ENCODE measurements at places on chromosomes 1 and 21.

GRCh38 chr21:43348801-43349261 is 78.1 kb downstream of the SIK1 start:
- DNase-seq, result no peak

DNA sequence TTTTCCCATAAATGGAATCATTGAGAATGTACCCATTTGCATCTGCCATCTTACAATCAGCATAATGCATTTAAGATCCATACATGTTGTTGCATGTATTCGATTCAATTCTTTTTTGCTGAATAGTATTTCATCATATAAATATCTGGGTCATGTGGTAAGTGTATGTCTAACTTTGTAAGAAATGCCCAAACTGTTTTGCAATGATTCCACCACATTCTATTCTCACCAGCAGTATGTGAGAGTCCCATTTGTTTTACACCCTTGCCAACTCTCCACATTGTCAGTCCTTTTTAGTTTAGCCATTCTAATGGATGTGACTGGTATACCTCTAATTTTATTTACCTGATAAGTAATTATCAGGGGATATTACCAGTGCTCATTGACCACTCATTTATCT is 115.8 kb upstream of the PBX1 start:
- no peak for DNase-seq

- no peak for DNase-seq
These were observed 49.0 kb downstream of the MAP10 start for GRCh38 chr1:232853994-232854797.

- DNase-seq, result no peak
These were observed 58.9 kb downstream of the FBXO2 start for GRCh38 chr1:11595285-11595684.

- no peak for DNase-seq
These were observed 4.3 kb upstream of the FUCA1 start for GRCh38 chr1:23872421-23872820.

DNA sequence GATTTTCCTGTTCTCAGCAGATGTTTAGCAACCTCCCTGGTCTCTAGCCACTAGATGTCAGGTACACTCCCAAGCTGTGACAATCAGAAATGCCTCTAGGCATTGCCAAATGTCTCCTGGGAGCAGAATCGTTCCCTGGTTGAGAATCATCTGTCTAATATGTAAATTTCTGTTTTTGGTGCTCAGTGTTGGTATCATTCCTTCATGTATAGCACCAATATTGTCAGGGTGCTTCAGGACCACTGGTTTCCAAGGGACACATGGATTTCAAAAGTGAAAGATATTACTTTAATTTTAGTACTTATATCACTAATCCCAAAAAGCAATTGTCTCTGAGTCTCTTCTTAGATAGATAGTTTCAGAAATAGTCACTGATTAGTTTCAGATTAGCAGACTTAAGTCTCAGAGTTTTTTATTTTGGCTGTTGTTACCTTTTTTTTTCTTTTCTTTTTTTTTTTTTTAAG is 160.1 kb downstream of the PTPRC start:
- DNase-seq, result no peak

DNA sequence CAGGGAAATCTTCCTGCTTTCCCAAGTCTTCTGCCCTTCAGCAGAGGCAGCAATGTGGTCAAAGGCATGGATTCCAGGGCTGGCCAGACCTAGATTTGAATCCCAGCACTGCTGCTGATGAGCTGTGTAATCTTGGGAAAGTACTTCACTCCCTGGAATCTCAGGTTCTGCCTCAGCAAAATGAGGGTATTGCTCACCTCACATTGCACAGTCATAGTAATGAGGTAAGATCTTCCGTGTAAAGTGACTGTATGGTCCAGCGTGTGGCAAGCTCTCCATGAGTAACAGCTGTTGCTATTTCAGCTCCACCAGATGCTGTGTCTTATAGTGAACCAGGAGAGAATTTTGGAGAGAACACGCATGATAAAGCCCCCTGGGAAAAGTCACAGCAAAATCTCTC is 56.1 kb upstream of the F3 start:
- DNase-seq, result no peak

DNA sequence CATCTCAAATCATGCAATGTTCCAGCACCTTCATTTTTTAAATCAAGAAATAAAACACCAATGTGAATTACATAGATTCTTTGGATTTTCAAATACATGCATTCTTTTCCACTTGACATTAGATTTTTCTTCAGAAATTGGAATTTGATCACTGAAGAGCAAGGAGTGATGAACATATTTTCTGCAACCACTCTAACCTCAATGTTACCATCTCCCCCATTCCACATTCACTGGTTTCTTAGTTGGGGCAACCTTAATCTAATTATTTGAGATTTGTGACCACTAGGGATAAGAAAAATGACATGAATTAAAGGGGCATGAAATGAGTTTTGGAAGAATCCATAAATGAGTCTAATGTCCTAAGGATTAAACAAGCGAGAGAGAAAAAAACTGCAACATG is 168.7 kb upstream of the NR5A2 start:
- DNase-seq, result no peak

DNA sequence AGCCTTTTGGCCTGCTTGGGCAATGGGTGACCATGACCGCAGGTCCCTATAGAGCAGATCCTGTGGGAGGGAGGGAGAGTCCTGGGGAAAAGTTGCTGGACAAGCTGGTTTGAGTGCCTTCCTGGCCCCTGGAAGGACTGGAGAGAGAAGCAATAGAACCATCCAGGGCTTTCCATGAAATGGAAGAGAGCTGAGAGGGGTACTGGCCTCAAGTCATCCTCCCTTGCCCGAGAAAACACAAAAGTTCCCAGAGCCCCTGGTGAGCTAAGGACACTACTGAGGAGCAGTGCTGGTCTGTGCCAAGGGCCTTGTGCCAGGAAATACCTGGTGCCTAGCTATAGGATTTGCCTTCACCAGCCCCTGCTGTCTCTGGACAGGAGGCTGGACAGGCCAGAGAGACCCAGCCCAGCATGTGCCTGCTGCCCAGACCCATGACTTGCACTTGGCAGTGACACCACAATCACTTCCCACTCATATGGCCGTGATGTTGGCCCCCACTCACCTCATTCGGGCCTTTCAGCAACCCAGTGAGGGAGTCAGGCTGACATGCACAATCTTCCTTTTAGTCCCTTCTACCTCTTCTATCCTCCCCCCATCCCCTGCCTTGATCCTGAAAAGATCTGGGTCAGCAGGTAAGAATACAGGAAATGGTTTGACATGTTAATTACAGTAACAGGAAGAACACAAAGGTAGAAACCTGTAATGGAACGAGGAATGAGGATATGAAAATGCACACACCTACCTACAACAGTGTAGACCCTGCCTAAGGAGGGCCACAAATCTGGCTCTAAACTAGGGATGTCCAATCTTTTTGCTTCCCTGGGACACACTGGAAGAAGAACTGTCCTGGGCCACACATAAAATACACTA is 7.0 kb downstream of the SH3BP5L start:
- no peak for DNase-seq

- DNase-seq, result no peak
These were observed 96.0 kb upstream of the BTG3 start for GRCh38 chr21:17708522-17709265.

- no peak for DNase-seq
These were observed 16.5 kb downstream of the TBX19 start for GRCh38 chr1:168297019-168297730.

DNA sequence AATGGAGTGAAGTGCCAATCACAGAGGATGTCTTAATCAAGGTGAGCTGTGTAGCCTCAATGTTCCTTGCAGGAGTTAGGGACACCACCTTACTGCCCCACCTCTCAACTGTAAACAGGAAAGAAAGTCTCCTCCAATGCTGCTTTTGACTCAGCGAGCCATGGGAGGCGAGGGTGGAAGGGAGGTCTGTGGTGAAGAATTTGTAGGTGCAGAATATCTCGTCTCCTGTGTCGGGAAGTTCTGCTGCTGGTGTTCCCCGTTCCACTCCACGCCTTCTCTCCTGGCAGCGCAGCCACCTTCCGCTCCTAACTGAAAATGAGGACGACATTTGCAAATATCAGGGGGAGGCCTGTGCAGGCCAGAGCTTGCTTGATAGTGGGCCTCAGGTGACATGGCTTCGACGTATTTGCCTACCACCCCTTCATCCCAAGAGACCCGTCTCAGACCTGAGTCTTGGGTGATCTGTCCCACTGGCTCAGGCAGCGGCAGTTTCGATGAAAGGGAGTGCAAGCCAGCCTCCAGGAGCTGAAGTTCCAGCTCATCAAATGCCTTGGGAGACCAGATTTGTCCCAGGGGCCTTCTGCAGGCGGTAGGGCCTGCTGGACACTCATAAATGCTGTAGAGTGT is 368.3 kb upstream of the C1orf174 start:
- no peak for DNase-seq

DNA sequence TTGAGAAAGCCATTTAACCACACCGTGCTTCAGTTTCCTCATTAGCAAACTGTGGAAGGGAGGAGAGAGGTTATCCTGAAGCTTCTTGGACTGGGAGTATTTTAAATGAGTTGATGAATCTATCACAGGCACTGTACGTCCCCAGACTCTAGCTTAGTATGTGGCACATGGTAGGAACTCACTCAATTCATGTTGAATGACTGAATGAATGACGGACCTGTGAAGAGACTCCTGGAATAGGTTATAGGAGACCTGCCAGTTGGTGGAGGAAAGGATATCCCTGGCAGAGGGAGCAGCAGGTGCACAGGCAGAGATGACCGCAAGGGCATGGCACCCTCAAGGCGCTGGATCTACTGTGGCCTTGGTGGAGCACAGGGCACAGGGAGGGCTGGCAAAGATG is 118.5 kb downstream of the HMGB4 start:
- no peak for DNase-seq

DNA sequence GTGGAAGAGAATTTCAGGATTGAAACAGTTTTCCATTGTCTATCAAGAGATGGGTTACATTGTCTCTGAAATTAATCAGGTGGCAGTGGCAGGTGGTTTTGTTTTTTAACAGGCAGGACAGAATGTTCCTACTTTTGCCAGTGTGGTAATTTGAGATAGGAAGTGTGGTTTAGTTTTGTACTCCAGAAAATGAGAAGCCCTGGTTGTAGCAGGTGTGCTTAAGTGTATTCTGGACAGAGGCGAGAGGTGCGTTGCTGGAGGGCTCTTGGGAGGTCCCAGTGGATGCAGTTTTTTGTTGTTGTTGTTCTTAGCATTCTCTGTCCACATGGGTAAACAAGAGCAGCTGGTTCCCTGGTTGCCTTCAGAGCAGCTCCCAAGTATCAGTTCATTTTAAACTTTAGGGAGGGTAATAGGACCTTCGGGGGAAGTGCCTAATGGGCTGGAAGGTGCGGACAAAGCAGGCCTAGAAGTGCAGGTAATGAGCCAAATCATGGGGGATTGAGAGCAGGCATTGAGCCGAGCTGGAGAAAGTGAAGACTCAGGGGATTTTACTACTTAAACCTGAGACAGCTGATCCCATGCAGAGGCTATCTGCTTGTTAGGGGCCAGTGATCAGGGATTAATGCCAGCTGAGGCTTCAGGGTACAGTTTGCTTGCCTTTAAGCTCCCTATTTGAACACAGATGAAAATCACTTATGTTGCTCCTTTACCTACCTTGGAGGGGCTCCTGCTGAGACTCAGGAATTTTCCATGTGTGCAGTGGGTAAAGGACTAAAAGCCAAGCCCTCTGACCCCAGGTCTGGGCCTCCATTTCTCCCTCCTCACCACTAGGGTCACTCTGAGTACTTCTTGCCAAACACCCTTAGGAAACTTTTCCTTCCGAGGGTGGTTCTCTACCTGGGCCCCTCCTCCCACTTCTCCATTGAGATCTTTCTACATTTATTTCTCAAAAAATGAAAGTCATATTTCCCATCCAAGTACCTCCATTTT is 6.1 kb downstream of the PFKFB2 start:
- DNase-seq, result no peak

- DNase-seq, result no peak
These were observed 6.7 kb downstream of the WNT2B start for GRCh38 chr1:112515311-112516009.

GRCh38 chr1:155864393-155864792 is 5.0 kb downstream of the SYT11 start:
- DNase-seq, result no peak

DNA sequence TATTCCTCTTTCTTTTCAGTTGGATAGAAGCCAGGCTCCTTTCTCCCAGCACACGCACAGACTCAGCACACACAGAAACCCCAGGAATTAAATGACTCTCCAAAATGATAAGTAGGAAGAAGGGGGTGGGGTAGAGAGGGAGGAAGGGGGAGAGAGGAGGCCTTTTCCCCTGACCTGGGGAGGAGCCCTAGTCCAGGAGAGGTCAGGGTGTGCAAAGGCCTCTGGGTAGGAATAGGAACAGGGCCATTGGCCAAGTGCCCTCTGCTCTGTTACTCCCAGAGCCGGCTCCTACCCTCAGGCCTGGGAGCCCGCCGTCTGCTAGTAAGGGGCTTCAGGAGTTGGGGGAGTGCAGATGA is 35.6 kb upstream of the PUM1 start:
- no peak for DNase-seq

GRCh38 chr1:55820501-55820900 is 605.3 kb upstream of the USP24 start:
- no peak for DNase-seq

GRCh38 chr1:171798765-171799164 is 17.3 kb downstream of the METTL13 start:
- no peak for DNase-seq

DNA sequence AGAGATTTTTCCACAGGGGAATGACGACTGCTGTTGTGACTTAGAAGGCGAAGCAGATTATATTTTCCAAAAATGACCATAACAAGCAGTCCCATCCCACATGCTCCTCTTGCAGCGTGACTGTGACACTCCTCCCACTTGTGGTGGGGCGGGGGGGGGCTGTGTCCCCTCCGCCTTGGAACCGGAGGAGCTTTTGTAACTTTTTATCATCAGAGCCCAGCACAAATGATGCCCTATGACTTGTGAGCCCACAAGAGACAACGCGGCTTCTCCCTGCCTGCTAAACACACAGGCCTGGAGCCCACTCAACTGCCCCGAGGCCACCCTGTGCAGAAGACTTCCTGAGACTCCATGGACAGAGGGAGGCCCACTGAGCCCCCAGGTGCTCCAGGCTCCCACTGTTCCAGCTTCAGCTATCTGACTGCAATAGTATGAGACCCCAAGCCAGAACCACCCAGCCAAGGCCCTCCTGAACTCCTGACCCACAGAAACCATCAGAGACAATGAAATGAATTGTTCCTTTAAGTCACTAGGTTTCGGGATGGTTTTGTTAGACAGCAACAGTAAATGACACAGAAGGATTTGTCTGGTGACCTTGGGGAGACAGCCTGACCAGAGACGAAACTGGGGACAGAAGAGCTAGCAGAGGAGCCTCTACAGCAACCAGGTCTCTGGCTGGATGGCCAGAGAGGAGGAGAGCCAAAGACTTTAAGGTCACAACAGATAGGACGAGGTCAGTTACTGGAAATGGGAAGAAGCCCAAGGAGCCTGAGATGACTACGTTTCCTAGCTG is 58.8 kb downstream of the CAPZB start:
- DNase-seq, result no peak

DNA sequence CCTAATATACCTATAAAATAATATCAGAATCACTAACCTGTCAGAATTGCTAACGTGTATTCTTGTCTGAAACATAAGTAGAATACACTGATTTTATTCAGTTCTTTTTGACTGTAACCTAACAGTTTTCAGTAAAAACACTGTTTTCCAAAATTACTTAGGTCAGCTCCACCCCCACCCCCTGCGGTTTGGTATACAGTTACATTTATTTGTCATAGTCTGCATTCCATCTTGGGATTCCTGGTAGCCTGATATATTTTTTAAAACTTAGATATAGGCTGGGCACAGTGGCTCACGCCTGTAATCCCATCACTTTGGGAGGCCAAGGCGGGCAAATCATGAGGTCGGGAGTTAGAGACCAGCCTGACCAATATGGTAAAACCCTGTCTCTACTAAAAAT is 19.8 kb upstream of the ABCD3 start:
- no peak for DNase-seq
